ENCODE measurements at places on chromosomes 7 and 10.

GRCh38 chr10:21100871-21101514 lies 203.9 kb upstream of the NEBL start:
- DNase-seq: no peak

- no peak for DNase-seq
Measured at GRCh38 chr10:17238445-17239291, 10.6 kb downstream of the VIM start.

- DNase-seq: no peak
Measured at GRCh38 chr10:124222318-124222987, 129.1 kb upstream of the CHST15 start.

GRCh38 chr10:14020037-14020664 lies 310.6 kb downstream of the FRMD4A start:
- DNase-seq: no peak

GRCh38 chr10:100793055-100793454 lies 47.7 kb downstream of the PAX2 start:
- peak; percentile 47 for DNase-seq

- no peak for DNase-seq
Measured at GRCh38 chr10:88045096-88045495, 181.7 kb downstream of the PTEN start.

DNA sequence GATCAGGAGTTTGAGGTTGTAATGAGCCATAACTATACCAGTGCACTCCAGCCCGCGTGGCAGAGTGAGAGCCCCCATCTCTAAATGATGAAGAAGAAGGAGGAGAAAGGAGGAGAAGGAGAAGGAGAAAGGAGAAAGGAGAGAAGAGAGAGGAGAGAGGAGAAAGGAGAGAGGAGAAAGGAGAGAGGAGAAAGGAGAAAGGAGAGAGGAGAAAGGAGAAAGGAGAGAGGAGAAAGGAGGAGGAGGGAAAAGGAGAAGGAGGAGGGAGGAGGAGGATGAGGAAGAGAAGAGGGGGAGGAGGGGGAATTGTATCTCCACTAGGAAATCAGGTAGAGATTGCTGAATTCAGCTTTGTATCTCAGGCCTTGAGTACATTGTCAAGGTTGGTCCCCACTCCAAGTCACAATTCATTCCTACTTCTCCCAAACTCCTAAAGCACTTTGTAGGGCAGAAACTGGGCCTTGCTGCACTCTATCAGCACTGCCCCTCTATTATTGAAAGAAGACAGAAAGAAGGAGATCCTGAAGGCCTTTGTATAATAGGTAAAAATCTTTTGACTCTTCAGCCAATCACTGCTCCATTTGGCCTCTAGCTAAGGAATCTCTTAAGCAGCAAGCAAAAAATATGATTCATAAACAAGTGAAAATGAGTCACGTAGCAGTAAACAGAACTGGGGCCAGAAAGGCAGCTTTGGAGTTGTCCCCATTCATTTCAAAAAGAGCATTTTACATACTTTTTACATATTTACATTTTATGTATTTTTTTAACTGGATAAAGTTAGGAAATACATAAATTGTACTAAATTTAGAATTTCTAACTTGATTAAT lies 178.0 kb downstream of the IMMP2L start:
- no peak for DNase-seq

DNA sequence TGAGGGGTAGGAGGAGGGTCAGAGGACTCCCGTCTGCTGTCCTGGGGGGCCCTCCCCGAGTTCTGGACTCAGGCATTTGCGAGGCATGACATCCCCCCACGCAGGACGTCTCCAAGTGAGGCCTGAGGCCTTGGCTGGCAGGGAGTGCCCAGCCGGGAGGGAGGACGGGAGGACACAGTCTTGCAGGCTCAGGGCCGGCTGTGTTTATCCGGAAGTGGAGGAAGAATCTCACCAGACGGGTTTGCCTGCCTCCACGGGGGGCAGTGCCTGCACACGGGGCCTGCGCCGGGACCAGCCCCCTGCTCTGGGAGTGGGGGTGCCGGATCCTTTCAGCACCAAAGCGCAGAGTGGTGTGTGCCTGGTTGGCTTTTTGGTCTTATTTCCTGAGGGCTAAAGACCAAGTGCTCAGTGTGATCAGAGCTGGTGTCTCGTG lies 10.9 kb downstream of the PWWP2B start:
- DNase-seq: peak; percentile 92

GRCh38 chr7:79933144-79933543 lies 201.5 kb upstream of the GNAI1 start:
- no peak for DNase-seq

- no peak for DNase-seq
Measured at GRCh38 chr7:37645282-37646050, 38.1 kb upstream of the GPR141 start.

- no peak for DNase-seq
Measured at GRCh38 chr10:124595143-124595883, 133.7 kb downstream of the LHPP start.

DNA sequence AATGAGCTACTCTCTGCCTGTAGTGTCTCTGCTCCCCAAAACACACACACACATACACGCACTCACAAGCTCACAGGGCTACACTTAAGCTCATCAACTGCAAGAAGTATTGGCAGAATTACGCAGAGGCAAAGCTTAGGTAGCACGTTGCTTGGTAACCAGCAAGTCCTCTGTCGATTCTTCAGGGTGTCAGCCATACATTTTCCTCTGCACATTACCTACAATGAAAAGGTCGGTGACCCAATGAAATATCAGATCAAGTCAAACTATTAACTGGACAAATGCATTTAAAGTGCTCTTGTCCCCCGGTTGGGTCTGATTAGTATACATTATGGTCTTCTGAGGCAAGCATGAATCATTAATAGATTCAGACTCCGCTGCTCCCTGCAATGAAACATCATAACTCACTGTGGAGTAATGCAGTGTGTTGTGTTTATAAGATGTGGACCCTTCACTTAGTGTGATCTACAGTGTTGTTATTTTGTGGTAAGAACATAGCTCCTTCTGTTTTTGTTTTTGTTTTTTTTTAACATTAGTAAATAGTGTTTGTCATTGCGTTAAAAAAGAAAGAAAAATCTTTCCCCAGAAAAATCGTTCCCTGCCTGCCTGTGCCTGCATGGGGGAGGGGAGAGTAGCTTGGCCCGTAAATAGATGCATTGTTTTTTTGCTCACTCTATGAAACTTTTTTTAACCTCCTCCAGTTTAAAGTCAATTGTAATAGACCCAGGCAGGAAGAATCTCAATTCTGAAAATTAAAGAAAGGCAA lies 325.5 kb downstream of the SFMBT2 start:
- DNase-seq: no peak

GRCh38 chr7:113161050-113161449 lies 42.7 kb upstream of the SMIM30 start:
- DNase-seq: no peak

DNA sequence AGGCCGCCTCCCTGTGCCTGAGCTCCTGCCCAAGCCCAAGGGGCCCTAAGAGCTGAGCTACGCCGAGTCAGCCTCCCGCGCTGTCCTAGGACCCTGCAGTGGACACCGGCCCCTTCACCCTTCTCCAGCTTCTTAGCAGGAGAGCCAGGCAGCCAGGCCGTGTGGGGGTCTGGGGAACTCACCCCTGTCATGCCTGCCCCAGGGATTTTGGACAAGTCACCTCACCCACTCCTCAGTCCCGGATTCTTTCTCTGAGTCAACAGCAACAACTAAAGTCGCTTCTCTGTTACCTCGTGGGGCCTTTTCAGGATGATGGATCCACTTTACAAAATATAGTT lies 79.3 kb downstream of the MKI67 start:
- no peak for DNase-seq

- peak; percentile 46 for DNase-seq
Measured at GRCh38 chr7:155778349-155778748, 33.9 kb downstream of the SHH start.

Data from ELF-1 (cell line).